ENCODE measurements at places on chromosomes 4 and X. TPM values are rescaled to one million over a fixed set of nuclear protein-coding genes. Genes with fewer than 3 reads are reported as not detected.
A peak's percentile ranks its signal among the peaks of the same experiment; 100 is the strongest.

DNA sequence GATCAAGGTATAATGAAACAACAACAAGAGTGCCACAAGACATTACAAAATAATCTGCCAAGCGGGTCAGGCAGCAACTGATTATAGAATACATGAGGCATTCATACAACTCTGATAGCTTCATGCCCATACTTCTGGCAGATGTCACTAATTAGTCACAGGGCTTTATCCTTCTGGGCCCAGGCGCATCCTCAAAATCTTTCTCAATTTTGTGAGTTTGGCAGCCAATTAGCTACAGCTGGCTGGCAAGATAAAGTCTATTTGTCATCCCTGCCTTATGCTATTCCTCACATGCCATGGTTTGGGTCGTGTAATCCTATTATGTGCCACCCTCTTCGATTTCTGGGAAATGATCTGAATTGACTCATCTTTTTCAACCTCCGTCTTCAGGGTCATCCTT lies 254.3 kb downstream of the PACRGL start:
- no peak for DNase-seq

- DNase-seq, result peak; percentile 86
Measured at GRCh38 chrX:49039598-49040375, 3.4 kb downstream of the TFE3 start.

RGS12 gene
- 28.2 TPM for total RNA-seq

GAGE2A gene
- not detected for total RNA-seq

PPARGC1A gene
- 9.1 TPM for total RNA-seq

CFI gene
- 66.8 TPM for total RNA-seq

SLC35A2 gene
- 39.4 TPM for total RNA-seq

SSX4 gene
- total RNA-seq, result not detected

KIT gene
- total RNA-seq, result 10.9 TPM

Data from left lung (tissue), 14 donors.